Foreskin fibroblast (primary cell): ENCODE measurements at places on chromosomes 5 and 9.

DNA sequence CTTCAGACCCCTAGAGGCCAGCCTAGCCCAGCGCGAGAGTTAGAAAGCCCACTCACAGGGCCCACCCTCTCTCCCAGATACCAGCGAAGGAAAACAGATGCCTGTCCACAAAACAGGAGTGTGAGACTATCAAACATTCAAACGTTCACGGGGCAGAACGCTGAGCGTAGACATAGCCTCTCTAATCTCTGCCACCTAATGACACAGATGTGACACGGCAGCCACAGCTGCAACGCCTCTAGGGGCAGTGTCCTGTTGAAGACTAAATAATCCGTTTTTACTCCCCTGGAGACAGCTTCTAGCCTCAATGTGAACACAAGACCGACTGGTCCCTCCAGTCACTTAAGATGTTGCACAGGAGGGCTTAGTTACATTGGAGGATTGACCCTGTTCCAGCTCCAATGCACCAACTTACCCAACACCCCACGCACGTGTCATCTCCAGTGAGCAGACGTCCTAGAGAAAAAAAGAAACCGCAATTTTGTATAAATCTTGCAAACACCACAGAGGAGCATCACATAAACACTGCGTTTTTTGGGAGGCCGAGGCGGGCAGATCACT is 14.3 kb downstream of the DIPK1B start:
- DNase-seq: peak; percentile 58

GRCh38 chr5:72206994-72207393 is 99.7 kb downstream of the MAP1B start:
- no peak for DNase-seq

- DNase-seq: no peak
Observed at GRCh38 chr5:178535299-178536175, 54.7 kb downstream of the COL23A1 start.

- peak; percentile 50 for DNase-seq
Observed at GRCh38 chr5:53130266-53130665, 20.7 kb upstream of the MOCS2 start.

GRCh38 chr9:108784998-108785397 is 70.8 kb downstream of the ACTL7B start:
- DNase-seq: peak; percentile 46

GRCh38 chr5:74990194-74990593 is 62.2 kb downstream of the GCNT4 start:
- no peak for DNase-seq

- peak; percentile 27 for DNase-seq
Observed at GRCh38 chr9:33289496-33289895, 820 bp upstream of the NFX1 start.

DNA sequence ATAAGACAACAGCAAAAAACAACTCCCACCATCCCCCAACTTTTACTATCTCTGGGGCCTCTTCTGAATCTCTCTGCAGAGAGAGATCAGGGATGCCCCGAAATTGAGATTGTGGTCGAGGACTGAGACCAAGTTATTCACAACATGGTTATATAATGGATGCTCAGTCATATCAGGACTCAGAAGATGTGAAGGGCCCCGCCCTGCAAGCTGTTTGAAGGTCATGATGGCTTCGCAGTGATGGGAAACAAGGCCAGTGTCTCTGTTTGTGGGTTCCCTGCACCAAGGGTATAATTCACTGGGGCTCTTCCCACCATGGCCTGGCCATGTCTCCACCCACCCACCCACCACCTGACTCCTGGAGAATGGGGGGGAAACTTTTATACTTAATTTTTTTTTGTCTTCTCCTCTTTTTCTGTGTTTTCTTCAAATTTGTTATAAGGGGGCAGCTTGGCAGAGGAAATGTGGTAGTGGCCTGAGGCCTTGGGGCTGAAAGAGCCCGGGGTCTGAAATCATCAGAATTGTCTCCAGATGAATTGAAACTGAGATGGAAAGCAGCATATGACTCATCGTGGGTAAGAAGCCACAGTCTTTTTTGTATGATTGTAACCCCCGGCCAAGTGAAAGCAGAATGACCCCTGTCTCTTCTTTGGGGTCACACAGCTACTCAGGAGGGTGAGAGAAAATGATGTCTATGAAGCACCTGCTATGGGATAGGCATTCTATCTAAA is 15.0 kb upstream of the TEX48 start:
- DNase-seq: no peak

- DNase-seq: peak; percentile 83
Observed at GRCh38 chr9:110996436-110997220, 41.6 kb downstream of the LPAR1 start.

- DNase-seq: no peak
Observed at GRCh38 chr5:67395790-67396418, 199.3 kb upstream of the CD180 start.

GRCh38 chr5:77177576-77177975 is 32.9 kb upstream of the PDE8B start:
- no peak for DNase-seq

- DNase-seq: no peak
Observed at GRCh38 chr5:135502836-135503520, 32.8 kb downstream of the NEUROG1 start.

GRCh38 chr9:128341435-128341849 is 1.1 kb downstream of the SLC27A4 start:
- peak; percentile 81 for DNase-seq

- no peak for DNase-seq
Observed at GRCh38 chr5:157198277-157198986, 17.8 kb downstream of the ITK start.

GRCh38 chr9:113929634-113930389 is 53.7 kb downstream of the ZNF618 start:
- peak; percentile 68 for DNase-seq

- peak; percentile 58 for DNase-seq
Observed at GRCh38 chr5:149886692-149887470, 57.7 kb downstream of the PDE6A start.

DNA sequence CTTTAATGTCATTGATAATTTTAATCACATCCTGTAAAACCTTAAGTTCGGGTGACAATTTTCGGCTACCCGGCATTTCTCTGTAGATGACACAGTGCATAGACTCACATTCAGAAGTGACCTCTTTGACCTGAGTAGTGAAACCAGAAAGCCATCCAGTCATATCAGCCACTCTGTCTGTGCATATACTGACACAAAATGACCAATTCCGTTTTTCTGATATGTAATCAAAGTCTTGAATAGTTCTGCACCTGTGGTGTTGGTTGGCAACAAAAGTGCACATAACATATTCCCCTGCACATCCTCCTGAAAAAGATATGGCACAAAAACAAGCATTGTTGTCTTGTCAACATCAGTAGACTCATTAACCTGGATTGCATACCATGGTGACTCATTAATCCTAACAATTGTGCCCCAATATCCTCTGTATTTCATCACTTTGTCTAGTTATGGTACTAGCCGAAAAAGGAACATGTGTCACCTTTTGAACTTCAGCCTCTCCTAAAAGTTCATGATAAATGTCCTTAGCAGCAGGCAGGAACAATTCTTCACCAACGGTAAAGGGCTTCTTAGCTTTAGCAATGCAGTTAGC is 4.6 kb upstream of the HNRNPA0 start:
- DNase-seq: peak; percentile 35

DNA sequence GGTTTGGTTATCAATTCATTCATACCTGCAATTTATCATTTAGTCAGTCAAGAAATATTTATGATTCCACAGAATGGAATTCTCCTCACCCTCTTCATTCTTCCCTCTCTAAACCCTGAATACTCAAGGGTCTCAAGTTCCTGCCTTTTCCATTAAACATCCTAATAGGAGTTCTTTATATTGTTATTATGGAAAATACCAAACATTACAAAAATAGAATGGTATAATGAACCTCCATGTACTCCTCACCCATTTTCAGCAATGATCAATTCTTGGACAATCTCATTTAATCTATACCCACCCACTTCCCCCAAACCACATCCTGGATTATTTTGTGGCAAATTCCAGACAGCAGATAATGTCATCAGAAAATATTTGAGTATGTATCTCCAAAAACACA is 74.5 kb downstream of the ADAMTS12 start:
- no peak for DNase-seq

DNA sequence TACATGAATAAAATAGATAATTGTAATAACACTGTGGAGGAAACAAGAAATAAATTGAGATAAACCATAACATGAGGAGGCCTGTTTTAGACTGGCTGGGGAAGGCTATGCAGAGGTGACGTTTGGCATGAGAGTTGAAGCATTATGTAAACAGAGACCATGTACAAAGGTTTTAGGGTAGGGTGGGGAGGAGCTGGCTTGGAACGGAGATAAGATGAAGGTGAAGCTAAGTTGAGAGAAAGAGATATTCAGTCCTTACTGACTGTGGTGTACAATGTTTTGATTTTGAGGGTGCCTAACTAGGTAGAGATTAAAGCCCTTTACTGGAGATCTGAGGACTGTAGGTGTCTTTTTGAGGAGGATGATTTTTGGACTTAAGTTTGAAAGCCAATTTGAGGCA is 17.8 kb downstream of the MAN2A1 start:
- DNase-seq: no peak

- DNase-seq: no peak
Observed at GRCh38 chr5:166961913-166962312, 1329.5 kb upstream of the WWC1 start.

- peak; percentile 70 for DNase-seq
Observed at GRCh38 chr5:174533751-174534241, 190.6 kb upstream of the MSX2 start.

DNA sequence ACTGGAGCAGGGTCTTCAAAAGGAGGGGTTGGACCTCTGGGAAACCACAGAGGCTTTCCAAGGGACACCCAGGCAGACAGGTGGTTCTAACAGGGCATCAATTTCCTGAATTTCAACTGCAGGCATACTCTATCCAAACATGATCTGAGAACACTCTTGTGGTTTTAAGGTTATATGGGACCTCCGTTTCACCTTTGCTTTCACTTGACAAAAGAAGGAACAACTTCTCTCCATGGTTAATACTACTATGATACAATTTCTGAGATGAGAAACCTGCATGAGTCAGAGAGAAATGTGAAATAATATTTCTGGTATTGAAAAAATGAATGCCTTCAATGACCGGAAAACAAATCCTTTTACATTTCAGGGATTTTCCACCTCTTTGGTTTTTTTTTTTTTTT is 28.0 kb upstream of the ERAP1 start:
- DNase-seq: no peak
